Forelimb muscle (tissue), 1 donor: ENCODE measurements at places on chromosomes 16 and 17. TPM values are rescaled to one million over a fixed set of nuclear protein-coding genes. Genes with fewer than 3 reads are reported as not detected.

- no peak for DNase-seq
Observed at GRCh38 chr16:11045846-11046245, 101.5 kb downstream of the CLEC16A start.

DNA sequence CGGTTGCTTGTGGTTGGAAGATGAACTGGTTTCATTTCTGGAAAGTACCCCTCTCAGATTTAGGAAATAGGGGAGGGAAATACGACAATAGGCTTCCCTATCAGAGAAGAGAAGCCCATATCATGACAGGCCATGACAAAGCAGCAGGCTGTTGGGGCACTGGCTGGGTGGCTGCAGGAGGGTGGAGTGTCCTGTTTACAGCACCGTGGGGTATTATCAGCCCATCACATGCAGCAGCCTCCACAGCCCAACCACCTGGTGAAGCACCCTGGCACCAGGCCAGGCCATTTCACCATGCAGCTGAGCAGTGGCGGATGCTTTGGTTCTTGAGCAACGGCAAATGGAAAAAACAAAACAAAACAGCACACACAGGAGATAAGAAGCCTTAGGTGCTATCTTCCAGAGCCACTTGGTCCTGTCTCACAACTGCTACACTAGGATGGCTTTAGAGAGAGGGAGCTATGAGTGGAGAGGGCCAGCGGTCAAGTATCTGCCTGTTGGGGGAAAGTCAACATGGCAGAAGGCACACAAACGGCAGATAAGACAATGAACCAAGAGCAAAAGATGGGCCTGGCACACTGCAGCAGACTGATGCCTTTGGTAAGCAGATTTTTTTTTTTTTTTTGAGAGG lies 24.2 kb downstream of the FAM117A start:
- DNase-seq, result no peak

GRCh38 chr16:27430512-27430911 lies 28.5 kb downstream of the IL21R start:
- no peak for DNase-seq

GRCh38 chr17:70076189-70076588 lies 1.2 kb downstream of the KCNJ16 start:
- DNase-seq, result no peak

GRCh38 chr16:74275031-74275636 lies 21.5 kb upstream of the PSMD7 start:
- no peak for DNase-seq

GRCh38 chr16:50152351-50152806 lies 727 bp upstream of the TENT4B start:
- no peak for DNase-seq

- no peak for DNase-seq
Observed at GRCh38 chr16:69277413-69277812, 33.7 kb upstream of the VPS4A start.

GRCh38 chr17:18987862-18988545 lies 16.6 kb downstream of the FAM83G start:
- DNase-seq, result no peak

Gene DVL2
- 36.2 TPM for polyA plus RNA-seq

Gene FBXL16
- 0.34 TPM for polyA plus RNA-seq

Gene HOXB9
- 0.05 TPM for polyA plus RNA-seq

Gene UMOD
- polyA plus RNA-seq, result not detected
